NCI-H2081 (cell line): ENCODE measurements at places on chromosomes 3 and 15.

DNA sequence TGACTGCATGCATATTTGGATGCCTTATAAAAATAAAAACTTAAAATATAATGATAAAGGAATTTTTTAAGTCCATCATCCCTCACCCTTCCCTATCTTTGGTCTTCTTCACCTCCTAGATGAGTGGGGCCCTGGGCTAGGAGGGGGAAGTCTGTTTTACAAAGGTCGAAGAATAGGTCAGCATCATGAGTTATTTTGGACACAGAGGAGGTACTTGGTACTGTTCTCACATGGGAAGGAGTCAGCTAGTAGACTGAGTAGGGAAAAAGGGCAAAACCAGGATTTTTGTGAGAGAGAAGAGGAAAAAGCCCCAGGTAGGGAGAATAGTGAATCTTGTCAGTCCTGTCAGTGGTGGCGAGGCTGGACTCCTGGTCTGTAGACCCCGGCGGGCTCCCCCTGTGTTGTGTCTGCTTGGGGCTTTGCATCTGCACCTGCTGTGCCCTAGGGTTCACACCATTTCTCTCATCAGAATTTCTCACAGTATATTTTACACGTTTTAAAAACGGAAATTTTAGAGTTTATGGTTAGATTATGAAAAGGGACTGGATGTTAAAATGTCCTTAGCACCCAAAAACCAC is 17.2 kb downstream of the GCSAM start:
- no peak for DNase-seq

DNA sequence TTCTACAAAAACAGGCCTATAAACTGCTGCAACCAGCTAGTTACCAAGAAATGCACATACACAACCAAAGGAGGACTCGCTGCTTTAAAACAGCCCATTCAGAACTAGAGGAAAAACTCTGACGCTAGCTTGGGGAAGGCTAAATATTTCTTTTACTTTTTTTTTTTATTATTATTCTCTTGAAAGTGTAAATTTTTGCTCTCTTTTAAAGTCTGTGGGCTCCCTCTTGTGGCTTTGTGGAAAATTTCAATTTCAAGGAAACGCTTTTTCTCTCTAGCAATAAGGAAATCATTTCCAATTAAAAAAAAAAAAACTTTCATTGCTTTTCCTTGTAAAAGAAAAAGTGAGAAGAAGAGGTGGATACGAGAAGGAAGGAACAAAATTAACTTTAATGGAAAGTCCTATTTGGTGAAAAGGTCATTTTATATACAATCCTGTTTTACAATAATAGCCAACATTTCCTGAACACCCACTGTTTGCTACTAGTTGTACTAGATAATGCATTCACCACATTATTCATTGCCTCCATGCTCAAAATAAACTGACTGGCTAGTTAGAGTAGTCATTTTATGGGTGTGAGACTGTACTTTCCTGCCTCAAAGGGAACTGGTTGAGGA is 51.2 kb upstream of the SAMMSON start:
- DNase-seq = peak; percentile 40

GRCh38 chr3:34056951-34057390 is 258.5 kb downstream of the PDCD6IP start:
- no peak for DNase-seq

DNA sequence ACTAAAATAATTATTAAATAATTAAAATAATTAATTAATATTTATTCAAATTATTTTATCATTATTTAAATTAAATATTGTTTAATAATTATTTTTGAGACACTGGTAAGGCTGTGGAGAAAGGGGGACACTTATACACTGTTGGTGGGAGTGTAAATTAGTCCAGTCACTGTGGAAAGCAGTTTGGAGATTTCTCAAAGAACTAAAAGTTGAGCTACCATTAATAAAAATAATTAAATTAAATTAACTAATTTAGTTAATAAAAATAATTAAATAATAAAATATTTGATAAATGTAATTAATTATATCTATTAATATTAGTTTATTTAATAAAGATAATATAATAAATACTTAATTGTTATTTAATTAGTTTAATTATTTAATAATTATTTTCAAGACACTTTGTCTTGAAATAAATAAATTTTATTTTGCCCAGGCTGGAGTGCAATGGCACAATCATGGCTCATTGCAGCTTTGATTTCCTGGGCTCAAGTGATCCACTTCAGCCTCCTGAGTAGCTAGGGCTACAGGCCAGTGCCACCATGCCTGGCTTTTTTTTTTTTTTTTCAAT is 16.4 kb upstream of the TNIK start:
- DNase-seq = no peak
